Activated CD8-positive, alpha-beta memory T cell treated with anti-CD3 and anti-CD28 coated beads for 48 hours (primary cell): ENCODE measurements at places on chromosomes 4 and X.

- DNase-seq, result no peak
Measured at GRCh38 chr4:1582227-1582626, 101.9 kb downstream of the FAM53A start.

- DNase-seq, result no peak
Measured at GRCh38 chrX:101785142-101785541, 125.5 kb upstream of the ARMCX2 start.

DNA sequence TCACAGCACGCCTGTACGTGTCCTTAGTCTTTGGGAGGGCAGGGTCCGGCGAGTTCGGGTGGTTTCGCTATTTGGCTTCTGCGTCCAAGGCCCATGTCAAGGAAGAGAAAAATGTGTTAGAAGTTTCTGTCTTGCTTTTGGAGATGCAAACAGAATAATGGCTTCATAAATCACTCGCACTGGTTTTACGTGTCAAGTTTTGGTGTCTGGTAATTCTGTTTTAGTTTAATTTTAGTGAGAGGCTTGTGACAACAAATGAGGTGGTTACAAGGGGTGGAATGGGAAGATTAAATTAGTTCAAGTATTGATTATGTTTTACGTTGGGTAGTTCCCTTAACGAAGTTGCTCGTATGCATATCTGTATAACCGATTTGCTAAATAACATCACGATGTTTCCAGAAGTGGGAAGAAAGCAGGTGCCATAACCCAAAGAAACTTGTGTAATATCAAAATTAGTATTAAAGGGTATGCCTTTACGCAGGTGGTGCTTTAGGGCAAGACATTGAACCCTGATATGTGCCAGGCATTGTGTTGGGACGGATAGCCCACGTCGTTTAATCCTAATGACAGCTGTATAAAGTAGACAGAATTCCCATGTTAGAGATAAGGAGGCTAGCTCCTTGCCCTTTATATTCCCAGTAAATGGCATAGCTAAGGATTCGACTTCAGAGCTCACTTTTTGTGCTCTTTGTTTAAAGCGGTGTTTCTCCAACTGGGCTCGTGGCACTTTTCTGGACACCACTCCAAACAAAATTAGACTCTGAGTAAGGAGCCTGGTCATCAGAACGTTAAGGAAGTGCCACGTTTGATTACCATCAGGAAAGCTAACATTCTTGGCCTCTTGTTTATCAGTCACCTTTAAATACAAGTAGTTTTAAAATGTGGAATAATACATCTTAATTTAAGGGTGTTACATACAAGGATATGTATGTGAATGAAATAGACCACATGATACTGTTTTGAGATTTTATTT lies 843 bp downstream of the RPL34 start:
- DNase-seq, result no peak

GRCh38 chr4:129345609-129346008 lies 249.7 kb downstream of the C4orf33 start:
- DNase-seq, result no peak

DNA sequence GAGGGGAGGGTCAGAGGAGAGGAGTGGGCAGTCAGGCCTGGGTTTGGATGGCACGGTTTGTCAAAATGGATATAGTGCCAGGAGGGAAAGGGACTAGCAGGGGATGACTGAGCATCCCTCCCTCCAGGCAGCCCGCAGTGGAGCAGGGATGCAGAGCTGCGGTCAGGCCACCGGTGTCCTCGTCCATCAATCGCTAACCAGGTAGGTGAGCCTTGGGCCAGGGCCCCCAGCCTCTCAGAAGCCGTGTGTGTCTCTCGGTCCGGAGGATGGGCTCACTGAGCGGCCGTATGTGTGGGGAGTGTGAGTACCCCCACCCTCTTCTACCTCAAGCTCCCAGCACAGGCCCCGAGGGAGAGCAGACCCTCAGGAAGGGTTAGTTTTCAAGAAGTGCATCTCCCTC lies 538 bp upstream of the CYTL1 start:
- DNase-seq, result no peak

DNA sequence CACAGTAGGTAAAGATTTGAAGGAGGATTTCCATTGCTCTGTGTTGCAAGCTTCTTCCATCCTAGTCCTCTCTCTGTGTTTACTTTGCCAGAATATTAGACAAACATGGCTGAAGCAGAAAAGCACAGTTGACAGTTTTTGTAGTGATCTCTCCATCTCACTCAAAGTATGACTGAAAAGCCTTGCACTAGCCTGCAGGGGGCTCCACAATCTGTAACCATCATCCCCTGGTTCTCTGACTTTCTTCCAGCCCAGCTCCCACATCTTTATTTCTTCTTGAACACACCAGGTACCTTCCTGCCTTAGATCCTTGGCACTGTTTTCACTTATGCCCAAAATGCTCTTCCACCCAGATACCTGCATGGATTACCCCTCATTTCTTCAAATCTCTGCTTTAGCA lies 34.1 kb upstream of the HHIP start:
- DNase-seq, result no peak

DNA sequence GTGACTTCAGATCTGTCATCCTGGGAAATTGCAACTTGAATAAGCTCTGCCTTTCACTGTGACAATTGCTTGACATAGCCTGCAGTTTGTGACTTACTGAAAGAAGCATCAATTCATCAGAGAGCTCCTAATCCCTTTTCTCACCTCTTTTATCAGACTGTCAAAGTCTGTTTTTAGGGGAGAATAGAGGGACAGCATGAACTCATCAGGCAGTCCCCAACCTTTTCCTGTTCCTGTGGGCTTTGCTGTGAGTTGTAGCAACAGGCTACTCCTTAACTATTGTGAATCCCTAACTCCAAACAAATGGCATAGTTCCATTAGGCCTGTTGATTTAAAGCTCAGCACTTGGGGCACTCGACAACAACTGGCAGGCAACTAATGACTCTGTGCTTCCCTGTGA lies 64.9 kb downstream of the DOCK11 start:
- DNase-seq, result no peak

DNA sequence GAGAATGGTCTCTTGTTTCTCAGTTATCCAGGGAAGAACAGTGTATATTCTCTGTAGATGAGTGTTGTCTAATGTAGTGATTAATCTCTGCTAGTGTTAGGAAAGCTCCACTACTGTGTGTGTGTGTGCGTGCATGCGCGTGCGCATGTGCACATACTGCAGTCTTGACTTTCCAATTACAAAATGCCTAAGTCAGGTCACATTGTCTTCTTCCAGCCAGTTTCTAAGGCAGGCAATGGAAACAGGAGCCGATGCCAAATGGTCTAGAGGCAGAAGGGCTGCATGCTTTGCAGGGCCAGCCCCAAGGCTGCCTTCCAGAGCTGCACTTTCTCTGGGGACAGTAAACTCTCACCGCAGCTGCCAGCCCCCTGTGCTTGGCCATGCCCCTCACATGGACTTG lies 30.5 kb upstream of the NAP1L5 start:
- no peak for DNase-seq

- DNase-seq, result no peak
Measured at GRCh38 chr4:118587946-118588345, 97.2 kb upstream of the METTL14 start.

DNA sequence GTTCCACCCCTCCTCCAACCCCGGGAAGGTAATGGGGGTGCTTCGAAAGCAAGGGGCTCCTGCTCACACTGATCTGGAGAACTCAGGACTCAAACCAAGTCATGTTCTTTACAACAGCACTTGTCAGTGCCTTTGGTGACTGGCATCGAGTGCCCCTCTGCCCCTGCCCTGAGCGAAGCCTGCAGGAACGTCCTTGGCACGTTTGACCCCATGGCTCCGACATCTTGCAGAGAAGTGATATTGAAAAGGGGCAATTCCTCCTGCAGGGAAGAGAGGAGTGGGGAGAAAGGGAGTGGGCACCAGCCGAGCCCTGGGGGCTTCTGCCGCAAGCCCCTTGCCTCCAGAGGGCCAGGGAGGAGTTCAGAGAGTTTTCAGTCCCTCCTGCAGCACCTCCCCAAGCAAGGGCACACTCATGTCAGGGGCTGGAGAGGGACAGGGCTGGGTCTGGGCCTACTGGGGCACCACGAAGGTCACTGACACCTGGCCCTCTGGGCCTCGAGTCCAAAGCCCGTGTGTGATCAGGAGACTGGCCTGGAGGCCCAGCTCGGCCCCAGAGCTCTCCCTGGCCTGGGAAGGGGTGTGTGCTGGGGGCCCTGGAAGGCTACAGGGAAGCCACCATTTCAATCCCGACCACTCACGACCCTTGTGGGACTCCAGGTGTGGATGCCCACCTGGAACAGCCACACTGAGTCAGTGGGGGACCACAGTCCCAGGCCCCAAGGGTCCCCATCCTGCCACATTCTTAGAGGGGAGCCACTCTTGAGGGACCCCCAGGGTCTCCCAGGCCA lies 94.9 kb upstream of the NKX1-1 start:
- no peak for DNase-seq

DNA sequence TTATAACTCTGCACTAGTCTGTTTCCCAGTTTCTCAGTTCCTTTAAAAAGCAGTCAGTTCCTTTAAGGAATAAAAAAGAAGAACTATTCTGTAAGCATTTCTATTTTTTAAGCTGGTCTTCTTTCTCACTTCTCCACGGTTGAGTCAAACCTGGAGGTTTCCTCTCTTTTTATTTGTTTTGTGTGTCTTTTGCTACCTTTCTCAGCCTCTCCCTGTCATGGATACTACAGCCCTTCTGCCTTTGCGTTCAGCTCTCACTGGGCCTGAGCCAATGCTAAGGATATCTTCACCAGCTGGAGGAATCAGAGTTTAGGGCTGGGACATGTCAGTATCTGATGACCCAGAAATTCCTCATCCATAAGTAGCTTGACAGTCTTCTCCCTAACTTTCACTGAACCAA lies 49.7 kb upstream of the PRKX start:
- DNase-seq, result no peak

DNA sequence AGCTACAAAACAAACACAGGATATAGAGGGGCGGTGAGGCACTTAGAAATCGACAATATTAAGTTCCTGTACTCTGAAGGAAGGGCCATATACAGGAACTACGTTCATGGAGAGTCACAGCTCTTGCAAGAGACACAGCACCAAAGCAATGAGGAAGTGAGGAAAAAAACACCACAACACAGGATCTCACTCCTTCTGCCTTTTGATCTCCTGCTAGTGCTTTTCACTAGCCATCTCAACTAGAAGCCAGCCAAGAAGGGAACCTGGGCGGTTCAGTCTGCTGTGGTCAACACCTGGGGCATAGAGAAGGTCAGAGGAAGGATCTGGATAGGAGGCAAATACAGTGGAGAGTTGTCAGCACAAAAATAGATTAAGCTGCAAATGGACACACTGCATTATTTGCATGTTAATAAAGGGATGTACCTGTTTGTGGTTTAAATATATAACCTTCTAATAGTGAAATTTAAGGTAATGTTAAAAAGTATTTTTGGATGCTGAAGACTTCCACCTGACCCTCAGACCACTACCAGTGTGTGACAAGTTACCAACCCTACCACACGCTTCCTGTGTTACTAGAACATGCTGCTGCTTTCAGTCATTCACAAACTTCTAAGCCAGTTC lies 104.6 kb downstream of the DTHD1 start:
- no peak for DNase-seq

DNA sequence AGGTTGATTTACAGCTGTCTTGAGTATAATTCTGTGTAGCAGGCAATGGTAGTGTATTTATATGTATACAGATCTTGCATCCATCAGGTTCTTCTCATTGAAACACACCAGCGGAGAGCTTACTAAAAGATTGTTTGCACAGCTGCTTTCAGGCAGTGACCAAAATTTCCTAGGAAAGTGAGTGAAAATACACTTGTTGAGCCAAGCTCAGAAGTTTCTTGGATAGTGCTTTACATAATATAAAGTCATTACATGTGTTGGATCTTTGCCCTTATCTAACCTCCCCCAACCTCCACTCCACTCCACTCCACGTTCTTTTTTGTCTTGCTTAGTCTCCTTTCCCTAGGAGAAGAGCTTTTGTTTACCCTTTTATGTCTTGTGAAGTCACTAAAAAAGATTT lies 34.1 kb downstream of the CNKSR2 start:
- no peak for DNase-seq

GRCh38 chr4:155079871-155080270 lies 128.6 kb upstream of the NPY2R start:
- DNase-seq, result no peak

DNA sequence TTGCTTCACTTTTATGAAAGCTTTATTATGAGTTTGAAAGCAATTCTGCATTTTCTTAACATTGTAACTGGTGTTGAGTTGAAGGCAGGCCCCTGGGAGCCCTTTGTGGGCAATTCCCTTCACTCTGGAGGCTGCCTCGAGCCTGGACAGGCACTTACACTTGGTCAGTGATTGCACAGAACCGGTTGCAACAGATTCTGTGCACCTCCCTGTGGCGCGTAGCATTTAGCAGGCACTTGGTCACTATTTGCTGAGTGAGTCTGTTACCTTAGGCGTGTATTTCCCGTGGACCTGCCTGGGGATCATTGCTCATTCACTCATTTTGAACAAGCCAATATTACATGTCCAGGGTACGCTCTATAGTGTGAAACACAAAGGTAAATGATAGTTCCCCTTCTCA lies 80.4 kb downstream of the PTTG2 start:
- no peak for DNase-seq

DNA sequence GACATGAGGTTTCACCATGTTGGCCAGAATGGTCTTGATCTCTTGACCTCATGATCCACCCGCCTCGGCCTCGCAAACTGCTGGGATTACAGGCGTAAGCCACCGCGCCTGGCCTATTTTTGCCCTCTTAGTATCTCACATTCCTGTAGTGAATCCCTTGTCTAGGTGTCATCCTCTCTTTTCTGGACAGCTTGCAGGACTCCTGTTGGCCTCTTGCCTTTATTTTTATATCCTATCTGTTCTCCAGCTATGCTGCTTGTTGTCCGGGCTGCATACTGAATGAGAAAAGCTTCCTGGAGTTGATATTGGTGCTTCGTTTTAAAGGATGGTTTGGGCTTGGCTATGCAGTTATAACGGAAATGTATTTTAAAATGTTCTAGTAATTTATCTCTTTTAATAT lies 148.6 kb downstream of the TLL1 start:
- no peak for DNase-seq

DNA sequence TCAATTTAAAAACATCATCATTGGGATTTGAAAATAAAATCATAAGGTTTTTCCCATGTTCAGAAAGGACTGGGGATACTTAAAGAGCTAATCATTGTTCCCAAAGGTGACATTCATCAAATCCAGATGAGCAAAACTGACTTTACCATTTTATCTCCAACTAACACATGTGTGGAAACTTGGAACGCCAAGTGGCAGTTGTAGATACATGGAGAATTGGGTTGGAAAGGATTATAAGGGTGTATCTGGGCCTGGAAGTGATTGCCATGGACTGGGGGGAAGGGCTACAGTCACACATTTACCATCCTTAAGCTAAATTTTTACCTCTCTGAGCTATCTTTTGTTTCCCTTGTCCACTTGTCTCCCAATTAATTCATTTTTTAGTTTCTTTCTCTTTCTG lies 203.4 kb downstream of the SLC39A8 start:
- DNase-seq, result no peak

GRCh38 chr4:87697272-87697671 lies 47.2 kb downstream of the DMP1 start:
- no peak for DNase-seq

GRCh38 chr4:56681158-56681852 lies at the start of gene HOPX:
Gene HOPX, minus strand, starts transcription at chr4:56681296. Its CDS starts 23,480 bp downstream, at chr4:56657816.
- DNase-seq, result peak; percentile 28

DNA sequence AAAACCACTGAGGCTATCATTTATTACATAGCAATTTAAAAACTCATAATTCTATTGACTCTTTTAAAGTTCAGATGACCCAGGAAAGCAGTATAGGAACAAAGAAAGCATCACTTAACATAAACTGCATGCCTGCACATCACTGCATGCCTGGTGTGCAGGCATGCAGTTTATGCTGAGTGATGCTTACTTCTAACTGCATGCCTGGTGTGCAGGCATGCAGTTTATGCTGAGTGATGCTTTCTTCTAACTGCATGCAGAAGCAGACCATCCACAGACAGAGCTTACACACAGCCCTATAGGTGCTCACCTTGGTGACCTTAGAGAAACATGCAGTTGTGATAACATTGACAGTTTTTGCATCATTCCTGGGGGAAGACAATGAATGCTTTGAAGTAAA lies 17.0 kb downstream of the SDAD1 start:
- DNase-seq, result no peak
